Stimulated activated CD4-positive, alpha-beta T cell treated with anti-CD3 and anti-CD28 coated beads, Interleukin-12 subunit alpha, Interleukin-12 subunit beta, amount 100 ng/mL, for 48 hours (primary cell): ENCODE measurements at places on chromosomes 2 and 18.

DNA sequence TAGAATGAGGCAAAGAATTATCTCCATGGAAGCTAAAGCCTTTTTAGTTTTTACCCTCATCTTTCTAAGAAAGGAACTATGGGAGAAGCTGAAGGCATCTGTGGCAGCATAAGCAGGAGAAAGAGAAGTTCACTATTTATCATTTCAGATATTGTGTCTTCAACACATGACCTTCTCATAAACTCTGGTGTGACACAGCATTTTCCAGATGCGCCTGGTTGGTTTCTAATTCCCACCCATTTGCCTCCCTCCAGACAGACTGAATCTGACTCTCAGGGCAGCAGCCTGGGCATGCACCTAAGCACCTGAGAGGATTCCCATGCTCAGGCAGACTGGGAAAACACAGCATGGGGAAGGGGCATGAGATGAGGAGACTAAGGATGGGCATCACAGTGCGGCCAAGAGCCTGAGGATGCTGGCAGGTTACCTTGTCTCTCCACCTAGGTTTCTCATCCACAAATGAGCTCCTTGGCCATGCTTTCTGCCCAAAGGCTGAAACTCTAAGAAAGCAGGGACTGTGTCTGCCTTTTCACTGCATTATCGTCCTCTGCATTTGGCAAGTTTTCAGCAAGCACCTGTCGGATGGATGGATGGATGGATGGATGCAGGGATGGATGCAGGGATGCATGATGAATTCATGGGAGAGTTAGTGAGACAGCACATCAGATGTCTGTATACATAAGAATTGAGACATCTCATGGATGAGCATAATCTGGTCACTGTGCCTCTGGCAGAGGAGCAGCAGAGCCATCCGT lies 28.8 kb upstream of the SULT1C4 start:
- DNase-seq: no peak

DNA sequence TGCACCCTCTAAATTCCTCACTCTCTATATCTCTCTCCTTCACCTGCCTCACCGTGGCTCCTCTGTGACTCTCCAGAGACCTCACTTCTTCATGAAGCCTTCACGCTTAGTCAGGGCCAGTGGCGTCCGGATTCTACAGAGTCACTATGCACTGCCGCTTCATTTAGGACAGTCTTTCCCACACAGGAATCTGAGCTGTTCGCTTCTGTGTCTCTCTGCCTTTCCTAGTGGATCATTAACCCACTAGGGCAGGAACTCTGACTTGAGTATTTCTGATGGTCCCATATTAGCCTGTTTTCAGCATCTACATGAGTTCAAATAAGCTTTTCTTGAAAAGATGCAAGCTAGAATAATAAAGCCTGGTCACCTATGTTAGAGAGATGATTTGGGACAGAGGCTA lies 180.2 kb upstream of the DOK6 start:
- DNase-seq: no peak

GRCh38 chr2:30780776-30781330 lies 26.4 kb downstream of the CAPN13 start:
- no peak for DNase-seq

- DNase-seq: no peak
Measured at GRCh38 chr2:20141056-20141762, 83.7 kb downstream of the SDC1 start.

DNA sequence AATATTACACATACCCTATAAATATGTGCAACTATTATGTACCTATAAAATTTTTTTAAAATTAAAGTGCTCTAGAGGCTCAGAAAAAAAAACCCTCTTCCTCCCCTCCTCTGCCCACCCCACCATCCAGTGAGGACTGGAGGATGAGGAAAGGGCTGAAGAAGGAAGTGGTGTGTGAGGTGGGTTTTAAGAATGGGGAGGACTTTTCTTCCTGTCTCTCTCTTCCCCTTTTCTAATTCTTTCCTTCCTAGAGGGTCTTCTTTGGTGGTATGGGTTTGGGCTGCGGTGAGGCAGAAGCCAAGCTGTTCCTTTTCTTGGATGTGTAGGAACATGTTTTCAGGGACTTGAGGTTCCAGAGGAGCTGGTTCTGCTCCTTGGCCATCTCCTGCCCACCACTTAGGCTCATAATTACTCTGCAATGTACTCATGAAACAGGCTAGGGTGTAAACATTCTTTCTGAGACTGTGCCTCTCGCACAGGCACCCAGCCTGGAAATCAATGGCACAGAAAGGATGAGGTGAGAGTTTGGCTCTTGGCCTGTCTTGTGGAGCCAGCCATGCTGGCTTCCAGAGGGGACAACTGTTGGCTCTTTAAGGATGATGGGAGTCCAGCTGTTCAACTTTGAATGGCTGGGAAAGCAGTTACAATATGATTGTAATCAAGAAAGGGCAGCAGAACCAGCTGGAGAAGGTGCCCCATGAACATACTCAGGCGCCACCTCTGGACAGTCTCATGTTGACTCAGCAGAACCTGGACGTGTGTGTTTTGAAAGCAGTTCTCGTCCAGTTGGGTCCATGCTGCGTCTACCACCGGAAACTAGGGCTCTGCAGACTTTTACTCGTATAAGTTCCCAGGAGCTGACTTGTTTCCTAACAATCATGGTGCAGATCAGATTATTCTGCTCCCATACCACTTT lies 38.3 kb downstream of the IL1RL2 start:
- DNase-seq: no peak

- no peak for DNase-seq
Measured at GRCh38 chr18:49963217-49963616, 149.9 kb upstream of the ACAA2 start.

DNA sequence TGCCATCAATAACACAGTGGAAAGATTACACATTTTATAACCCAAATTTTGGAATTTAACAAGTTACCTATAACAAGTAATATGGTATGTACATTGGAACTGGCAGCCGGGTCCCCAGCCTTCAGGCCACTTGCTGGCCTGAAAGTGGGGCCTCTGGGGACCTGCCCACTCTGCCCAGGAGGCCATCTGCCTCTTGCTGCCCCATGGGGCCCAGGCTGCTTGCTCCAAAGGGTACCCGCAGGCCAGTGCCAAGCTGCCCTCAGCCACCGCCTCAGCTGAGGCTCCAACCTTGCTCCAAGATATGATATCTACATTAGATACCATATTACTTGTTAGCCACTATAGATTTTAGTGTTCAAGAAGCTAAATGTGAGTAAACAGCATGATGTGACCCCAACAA lies 120.8 kb upstream of the TMEFF2 start:
- DNase-seq: no peak

GRCh38 chr2:29697715-29698114 lies 223.7 kb downstream of the ALK start:
- DNase-seq: no peak

- no peak for DNase-seq
Measured at GRCh38 chr2:172389685-172390339, 37.6 kb upstream of the ITGA6 start.

GRCh38 chr2:170928036-170928823 lies 823 bp upstream of the GORASP2 start:
- DNase-seq: peak; percentile 9

DNA sequence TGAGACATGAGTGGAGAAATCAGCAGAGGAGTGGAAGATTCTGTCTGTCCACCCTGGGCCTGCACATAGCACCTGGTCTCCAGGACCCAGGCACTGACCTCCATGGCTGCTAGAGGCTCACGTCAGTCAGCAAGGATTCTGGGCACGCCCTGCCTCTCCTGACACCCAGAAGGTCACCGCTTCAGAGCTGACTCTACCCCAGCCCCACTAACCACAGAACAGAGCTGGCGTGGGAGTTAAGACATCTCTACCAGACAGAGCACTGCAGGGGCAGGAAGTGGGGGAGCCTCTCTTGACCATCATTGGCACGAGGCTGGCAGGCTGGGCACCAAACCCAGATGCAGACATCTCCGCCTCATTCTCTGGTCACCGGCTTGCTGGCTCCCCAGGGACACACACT lies 3.0 kb downstream of the ADCY3 start:
- peak; percentile 16 for DNase-seq

DNA sequence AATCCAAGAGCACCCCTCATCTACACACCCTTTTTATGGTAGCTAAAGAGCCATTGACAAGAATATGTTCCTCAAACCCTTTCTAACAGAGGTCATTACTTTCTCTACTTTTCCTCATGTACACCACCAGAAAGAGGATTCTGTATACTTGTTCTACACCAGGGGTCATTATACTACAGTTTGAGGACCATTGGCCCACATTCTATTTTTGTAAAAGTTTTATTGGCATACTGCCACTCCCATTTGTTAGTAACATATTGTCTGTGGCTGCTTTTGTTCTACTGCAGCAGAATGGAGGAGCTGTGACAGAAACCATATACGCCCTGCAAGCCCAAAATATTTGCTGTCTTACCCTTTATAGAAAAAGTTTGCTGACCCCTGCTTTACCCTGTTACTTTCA lies 14.3 kb downstream of the HTR2B start:
- no peak for DNase-seq

DNA sequence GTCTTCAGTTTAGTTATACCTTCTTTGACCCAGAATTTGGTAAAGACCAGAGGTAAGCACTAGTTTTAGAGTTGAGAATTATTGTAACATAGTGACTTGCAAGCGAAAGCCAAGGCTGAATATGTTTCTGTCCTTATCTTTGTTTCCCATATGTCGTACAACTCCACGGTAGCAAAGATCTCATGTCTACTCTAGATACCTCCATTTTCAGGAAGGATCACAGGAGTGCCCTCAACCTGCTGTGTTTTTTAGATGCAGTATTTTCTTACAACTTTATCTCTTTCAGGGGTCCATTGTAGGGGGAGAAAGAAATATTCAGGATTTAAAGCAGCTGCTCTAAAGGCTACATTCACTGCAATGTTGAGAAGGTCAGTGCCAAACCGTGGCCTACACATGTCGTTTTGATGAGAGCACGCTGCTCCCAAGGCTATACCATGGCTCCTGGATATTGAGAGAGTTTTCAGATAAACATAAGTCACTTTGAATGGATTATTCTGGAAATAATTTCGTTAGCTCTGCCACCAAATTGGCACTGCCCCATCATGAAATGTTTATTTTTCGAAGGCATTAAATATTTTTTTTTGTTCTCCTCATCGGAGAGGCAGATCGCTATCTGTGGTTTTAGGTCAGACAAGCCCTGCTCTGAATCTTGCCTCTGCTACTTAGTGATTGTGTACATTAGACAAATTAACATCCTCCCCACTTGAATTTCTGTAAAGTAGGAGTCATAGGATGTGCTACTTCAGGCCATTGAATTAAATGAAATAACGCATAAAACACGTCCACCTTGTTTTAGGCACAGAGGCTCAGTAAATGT lies 2.1 kb downstream of the RHBDD1 start:
- DNase-seq: no peak

DNA sequence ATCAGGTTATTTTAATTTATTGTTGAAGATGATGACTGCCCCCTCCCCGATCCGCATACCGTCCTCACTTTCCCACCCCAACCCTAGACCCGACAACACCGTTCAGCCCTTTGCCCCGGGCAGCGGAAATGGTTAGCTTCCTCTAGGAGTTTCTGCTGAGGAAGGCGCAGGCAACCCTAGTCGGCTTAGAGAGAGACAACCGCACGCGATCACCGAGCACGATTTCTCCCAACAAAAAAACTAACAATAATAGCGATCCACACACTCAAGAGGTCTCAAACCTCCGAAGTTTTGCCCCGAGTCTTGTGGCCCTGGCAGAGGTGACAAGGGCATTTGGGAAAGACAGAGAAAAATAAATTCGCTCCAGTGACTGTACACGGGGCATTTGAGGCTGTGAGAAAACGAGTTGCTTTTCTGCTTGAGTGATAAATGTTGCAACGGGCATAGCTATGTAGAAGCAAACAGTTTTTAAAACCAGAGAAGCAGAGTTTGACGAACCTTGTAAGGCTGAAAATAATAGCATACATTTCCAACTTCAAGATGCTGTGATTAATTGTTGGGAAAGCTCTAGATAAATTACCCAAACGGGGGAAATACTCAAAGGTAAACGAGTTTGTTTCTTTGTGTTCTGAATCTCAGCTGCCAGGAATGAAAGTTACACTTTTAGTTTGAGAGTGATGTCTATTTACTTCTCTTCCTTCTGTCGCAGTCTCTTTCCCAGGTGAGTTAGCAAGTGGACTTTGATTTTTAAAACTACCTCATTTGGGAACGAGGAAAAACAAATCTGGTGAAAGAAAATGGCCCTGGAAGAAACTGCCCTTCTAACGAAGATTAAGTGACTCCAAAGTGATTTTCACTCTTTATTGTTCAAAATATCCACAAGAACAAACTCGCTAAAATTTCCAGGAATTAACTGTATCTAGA lies 11.0 kb upstream of the SIX3 start:
- DNase-seq: no peak

DNA sequence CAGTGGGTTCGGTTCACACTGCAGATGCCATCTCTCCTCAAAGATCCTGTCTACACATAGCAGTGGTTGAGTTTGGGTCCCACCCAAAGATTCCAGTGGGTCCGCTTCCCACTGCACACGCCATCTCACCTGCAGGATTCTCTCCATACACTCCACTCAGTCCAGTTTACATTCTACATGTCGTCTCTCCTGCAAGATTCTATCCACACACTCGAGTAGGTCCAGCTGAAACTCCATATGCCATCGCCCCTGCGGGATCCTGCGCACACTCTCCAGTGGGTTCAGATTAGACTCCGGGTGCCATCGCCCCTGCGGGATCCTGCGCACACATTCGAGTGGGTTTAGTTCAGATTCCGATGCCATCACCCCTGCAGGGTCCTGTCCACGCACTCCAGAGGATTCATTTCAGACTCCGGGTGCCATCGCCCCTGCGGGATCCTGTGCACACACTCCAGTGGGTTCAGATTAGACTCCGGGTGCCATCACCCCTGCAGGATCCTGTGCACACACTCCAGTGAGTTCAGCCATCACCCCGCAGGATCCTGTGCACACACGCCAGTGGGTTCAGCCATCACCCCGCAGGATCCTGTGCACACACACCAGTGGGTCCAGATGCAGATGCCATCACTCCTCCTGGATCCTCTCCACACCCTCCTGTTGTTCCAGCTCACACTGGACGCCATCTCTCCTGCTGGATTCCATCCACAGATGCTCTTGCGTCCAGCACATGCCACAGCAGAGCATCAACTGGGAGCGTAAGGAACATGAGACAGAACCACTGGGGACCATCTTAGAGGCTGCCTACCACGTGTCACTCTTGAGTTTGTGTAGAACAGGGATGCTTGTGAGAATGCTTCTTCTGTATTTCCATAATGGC lies 3.0 kb upstream of the PXDN start:
- DNase-seq: no peak
